ENCODE measurements at places on chromosomes 16 and 17.
A peak's percentile ranks its signal among the peaks of the same experiment; 100 is the strongest.

- DNase-seq = peak; percentile 85
These were observed 3.8 kb upstream of the NPB start for GRCh38 chr17:81898029-81898866.

DNA sequence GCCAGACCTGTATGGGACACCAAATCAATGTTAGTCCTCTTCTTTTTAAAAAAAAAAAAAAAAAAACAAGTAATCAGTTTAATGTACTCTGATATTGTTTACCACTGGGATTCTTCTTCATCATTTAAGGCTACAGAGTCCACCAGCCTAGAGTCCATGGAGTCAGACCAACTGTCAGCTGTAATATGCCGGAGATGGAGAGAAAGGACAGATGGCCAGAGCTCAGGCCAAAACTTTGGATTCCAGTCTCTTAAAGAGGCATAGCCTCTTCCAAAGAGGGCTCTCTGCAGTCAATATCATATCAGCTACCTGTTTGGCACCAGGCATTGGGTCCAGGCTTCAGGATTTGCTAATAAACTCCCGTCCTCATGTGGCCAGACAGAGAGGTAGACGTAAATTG, 469.6 kb upstream of the HSBP1 start:
- DNase-seq = no peak

DNA sequence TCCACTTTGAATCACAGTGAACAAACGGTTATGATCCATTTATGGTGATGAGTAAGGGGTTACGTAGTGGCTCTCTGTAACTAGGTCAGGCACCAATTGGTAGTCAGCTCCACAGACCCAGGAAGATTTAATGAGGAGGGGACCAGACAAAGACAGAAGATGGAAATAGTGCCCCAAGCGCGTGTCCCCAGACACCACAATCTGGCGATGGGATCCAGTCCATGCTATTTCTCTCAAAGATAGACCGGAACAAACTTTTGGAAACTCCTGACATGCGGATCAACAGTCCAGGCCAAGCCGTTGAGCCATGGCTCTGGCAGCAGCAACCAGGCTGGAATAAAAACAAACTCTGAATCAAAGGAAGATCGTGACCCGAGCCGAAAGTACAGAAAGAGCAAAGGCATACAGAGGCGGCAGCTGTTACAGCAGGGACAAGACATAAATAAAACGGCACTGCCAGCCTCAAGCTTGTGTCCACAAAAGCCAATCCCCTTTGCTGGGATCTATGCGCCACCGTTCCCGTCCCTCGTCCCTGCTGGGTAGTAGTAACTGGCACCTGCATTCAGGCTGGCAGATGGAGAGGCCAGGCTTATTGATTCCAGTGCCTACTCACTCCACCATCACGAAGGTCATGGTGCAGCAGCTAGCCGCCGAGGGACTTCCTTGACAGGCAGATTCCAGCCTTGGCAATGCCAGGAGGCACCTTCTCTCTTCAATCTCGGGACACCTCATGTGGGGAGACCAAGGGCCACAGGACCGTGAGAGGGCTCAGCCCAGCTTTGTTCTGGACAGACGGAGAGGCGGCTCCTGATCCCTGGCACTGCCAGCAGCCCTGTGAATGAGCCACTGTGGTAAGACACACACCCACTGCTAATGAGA, 50.2 kb downstream of the CDH11 start:
- peak; percentile 66 for DNase-seq

GRCh38 chr17:77892469-77893143, 65.9 kb upstream of the TNRC6C start:
- DNase-seq = no peak

GRCh38 chr17:40307740-40308239, 1.2 kb upstream of the RARA start:
- DNase-seq = no peak

DNA sequence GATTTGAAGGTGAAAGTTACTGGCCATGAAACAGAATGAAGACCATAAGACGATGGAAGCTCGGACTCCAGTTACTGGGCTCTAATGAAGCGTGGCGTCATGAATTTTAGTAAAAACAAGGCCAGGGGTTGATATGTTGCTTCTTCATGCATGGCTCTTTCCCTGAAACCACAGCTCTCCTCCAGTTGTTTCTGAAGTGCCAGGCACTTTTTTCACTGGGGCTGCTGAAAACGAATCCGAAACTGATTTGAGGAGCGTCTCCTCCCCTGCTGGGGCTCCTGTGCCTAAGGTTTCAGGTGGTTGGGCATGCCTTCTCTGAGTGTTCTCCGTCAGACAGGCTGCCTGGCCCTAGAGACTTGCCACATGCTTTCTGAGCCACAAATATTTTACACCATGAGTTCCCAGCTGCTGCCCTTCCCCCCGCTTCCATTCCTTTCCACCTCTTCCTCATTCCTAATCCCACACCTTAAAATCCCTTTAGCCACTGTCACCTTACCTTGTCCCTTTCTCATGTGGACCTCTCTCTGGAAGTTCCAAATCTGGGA, 3.7 kb upstream of the MYL4 start:
- no peak for DNase-seq
